Suppressor macrophage treated with lipopolysaccharide for 1 hour (primary cell): ENCODE measurements at places on chromosomes 16 and 17.

- DNase-seq, result no peak
These were observed 47.2 kb upstream of the SLC47A1 start for GRCh38 chr17:19486351-19487023.

GRCh38 chr17:17112628-17113200 lies 70.5 kb downstream of the MPRIP start:
- no peak for DNase-seq

DNA sequence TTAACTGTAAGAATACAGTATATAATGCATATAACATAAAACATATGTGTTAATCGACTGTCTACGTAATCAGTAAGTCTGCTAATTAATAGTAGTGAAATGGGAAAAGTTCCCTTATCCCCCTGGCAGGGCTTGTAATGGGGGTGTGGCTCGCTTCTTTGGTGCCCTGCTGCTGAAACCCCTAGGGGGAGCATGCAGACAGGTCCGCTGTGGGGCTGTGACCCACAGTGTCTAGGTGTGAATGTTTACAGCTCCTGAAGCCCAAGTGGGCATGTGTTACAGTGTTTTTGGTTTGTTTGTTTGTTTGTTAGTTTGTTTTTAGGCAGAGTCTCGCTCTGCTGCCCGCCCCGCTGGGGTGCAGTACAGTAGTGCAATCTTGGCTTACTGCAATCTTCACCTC lies 495.7 kb downstream of the SHISA9 start:
- DNase-seq, result no peak

DNA sequence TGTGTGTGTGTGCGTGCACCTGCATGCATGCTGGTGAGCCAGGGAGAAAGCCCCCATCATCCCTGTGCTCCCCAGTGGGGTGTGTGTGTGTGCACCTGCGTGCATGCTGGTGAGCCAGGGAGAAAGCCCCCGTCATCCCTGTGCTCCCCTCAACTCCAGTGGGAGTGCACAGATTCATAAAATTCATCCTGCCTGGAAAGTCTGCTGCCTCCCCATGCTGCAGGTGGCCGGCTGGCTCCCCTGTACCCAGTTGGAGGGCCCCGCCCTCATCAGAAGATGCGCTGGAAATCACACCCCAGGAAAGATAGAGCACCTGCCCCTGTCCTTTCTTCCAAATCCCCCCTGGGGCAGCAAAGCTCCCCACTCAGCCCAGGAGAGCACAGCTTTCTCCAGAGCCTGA lies 84.8 kb upstream of the DOC2B start:
- no peak for DNase-seq

DNA sequence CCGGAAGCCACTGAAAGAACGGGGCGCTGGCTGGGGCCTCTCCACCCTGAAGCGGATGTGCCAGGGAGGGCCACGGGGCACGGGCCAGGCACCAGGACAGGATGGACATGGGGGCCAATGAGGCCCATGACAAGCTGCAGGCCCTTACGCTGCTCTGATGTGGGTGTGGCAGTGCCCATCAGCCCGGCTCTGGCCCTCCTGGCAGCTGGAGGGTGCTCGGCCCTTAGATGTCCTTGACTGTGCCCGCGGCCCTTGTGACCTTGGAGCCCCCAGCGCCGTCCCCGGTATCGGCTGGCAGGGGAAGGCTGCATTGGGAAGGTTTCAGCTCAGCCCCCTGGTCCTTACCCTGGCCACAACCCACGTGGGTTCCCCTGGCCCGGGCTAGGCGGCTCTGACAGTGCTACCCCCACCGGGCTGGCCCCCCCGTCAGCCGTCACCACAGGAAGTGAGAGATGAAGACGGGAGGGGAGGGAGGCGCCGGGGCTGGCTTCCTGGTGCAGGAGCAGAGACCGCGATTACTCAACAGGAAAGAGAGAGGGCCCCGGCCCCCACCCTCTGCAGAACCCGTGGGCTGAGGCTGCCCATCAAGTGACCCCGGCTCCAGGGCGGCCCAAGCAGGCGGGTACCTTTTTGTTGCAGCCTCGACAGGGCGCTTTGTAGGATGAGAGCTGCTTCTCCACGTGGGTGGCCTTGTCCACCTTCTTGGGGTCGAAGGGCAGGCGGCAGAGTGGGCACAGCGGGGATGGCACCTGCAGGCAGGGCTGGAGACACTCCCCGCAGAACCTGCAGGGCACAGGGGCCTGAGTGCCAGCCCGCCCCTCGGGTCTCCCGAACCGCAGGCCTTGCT lies 5.3 kb downstream of the RNF166 start:
- DNase-seq, result peak; percentile 94

- no peak for DNase-seq
These were observed 22.7 kb downstream of the HS3ST3B1 start for GRCh38 chr17:14323522-14323981.

DNA sequence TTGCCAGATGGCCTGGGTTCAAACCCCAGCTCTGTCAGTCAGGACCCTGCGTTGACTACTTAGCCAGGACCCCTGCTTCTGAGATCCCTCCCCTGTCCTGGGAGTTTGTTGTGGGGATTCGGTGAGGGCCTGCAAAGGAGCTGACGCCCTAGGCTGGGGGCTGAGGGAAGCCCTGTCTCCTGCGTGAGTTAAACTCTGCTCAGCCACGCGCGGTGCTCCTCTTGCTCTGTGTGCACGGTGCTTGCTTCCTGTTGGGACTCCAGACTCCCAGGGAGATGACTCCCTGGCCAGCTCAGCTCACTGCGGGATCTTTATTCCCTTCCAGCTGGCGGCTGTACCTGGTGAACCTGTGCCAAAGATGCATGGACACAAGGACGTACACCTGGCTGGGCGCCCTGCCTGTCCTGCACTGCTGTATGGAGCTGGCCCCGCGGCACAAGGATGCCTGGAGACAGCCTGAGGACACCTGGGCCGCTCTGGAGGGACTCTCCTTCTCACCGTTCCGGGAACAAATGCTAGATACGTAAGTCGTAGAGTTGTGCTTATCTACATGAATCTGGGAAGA lies 37.4 kb downstream of the RNF213 start:
- DNase-seq, result no peak

GRCh38 chr16:5541356-5541755 lies 443.8 kb upstream of the EEF2KMT start:
- no peak for DNase-seq

DNA sequence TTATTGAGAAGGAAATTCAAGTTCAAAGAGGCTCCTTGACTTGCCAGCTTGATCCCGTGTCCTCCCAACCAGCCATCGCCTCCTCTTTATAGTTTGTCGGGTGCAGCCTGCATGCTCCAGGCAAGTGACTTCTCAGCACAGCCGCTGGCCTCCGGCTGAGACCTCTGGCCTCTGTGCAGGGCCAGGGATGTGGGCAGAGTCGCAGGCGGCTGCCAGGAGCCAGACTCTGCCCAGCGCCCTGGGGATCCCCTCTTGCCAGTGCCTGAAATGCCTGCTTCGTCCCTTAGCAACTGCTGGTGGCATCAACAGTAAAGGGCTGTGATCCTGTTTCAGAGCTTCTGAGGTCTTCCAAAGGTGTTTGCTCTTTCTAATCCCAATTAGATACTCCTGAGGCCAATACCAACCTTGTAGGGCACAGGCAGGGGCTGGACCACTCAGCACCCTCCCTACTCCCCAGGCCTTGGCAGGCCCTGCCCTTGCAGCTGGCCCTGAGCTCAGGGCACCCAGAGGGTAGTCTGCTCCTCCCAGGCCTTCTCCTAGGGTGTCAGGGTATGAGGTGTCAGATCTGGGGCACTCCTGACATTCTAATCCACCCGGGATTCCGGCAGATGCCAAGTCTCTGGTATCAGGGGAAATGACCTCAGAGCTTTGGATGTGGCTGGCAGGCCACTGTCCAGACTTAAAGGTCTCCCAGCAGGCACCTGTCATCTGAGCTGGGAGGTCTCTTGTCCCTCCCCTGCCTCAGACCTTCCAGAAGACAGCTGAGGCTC lies 68.0 kb upstream of the SIAH1 start:
- DNase-seq, result no peak

DNA sequence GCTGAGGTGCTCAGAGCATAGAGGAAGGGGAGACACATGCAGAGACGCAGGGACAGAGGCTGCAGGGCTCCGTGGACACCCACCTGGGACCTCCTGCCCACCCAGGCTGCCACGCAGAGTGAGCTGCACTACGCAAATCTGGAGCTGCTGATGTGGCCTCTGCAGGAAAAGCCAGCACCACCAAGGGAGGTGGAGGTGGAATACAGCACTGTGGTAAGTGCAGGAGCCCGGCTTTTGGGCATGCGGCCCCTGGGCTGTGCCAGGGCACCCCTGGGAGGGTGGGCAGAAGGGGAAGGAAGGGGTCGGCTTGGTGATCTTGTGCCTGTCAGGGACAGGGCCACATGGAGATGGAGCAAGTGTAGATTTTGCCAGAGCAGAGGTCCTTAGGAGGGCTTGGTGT lies 15.2 kb downstream of the CD300A start:
- no peak for DNase-seq

DNA sequence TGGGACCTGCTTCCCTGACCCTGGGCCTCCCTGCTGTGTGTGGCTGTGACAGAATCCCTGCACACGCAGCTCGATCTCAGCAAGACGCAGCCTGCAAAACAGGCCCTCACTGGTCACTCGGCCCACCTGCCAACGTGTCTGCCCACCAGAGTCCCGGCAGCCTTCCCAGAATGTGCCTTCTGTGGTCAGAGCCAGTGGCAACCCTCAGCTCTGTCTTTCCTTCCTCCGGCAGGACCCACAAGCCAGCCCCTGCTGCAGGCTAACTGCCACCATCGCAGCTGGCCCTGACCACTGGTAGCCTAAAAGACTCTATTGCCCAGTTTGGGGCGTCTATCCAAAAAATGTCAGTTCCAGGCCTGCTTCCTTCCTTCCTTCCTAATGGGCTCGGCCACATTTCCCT lies 83.2 kb downstream of the LITAF start:
- DNase-seq, result no peak

- DNase-seq, result peak; percentile 46
These were observed 6.0 kb upstream of the RNF135 start for GRCh38 chr17:30964876-30965275.

- DNase-seq, result no peak
These were observed 19.0 kb downstream of the UNKL start for GRCh38 chr16:1395444-1396031.

GRCh38 chr17:76791053-76791980 lies 53.4 kb downstream of the MFSD11 start:
- DNase-seq, result peak; percentile 52

- DNase-seq, result peak; percentile 57
These were observed 26.0 kb upstream of the ADCY9 start for GRCh38 chr16:4142268-4142667.

DNA sequence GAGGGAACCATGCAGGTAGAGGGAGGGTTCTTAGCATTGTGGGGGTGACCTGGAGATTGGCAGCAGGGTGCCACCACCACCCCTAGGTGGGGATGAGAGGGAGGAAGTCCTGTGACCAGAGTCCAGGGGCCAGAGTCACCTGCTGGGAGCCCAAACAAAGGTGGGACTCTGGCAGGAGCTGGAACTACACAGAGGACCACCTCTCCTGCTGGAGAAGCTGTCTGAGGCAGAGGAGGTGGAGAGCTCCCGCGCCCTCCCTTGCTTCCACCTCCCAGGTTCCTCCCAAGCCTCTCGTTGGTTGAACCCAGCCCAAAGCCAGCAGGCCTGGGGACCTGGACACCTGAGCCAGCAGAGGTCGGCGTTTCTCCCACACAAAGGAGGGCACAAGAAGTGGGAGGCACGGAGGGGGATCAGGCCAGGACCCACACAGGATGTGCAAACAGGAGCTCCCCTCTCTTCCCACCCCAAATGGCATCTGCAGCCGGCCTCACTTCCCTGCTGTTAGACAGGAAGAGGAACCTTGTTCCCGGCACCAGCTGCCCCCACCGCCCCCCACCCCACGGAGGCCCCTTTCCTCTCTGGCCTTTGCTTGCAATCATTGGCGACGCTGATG lies 154.6 kb downstream of the SEC14L1 start:
- no peak for DNase-seq

DNA sequence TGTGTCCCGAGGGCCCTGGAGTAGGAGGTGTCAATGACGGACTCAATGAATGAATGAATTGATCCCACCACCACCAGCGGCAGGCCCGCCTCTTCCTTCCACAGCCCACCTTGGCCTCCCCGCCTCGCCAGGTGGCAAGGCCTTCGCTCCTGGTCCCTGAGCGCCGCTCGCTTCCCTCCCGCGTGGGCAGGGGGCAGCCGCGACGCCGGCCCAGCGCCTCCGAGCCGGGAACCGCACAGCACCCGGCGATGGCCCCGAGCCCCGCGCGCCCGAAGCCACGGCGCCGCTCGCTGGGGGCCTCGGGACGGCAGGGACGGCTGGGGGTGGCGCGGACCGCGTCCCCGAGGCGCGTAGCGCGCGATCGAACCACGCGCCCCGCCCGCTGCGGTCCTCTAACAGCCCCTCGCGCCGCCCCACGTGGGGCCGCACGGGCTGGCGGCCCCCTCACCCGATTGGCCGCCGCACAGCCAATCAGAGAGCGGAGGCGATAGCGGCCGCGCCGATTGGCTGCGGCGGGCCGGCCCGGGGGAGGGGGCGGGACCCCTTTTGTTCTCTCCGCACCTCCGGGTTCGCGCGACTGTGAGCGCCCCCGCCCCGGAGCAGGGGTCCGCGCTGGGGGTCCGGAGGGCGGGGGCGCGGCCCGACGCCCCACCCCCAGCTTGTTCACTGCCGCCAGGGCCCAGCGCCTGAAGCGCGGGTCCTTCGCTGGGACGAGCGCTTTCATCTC lies 31.4 kb downstream of the ACTG1 start:
- peak; percentile 93 for DNase-seq

DNA sequence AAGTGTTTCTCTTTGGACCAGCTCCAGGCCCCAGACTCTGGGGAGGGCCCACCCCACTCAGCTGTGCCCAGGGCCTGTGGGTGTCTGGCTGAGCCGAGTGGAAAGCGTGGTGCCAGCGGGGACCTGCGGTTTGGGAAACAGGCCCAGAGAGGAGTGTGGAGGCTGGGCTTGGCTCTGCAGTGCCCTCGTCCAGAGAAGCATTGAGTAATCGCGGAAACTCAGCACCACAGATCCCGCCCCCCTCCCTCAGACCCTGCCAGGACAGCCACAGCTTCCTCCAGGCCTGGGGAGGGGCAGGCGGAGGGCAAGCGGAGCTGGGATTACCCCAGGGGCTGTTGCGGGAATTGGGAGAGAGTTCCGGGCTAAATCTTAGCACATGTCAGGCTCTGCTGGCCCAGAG lies 14.6 kb upstream of the PITPNA start:
- DNase-seq, result peak; percentile 99

GRCh38 chr16:18782697-18783429 lies 7.3 kb downstream of the RPS15A start:
- DNase-seq, result no peak

GRCh38 chr16:67198238-67198734 lies 645 bp upstream of the ELMO3 start:
- peak; percentile 79 for DNase-seq

GRCh38 chr17:41013181-41013580 lies 4.3 kb upstream of the KRTAP3-1 start:
- no peak for DNase-seq

DNA sequence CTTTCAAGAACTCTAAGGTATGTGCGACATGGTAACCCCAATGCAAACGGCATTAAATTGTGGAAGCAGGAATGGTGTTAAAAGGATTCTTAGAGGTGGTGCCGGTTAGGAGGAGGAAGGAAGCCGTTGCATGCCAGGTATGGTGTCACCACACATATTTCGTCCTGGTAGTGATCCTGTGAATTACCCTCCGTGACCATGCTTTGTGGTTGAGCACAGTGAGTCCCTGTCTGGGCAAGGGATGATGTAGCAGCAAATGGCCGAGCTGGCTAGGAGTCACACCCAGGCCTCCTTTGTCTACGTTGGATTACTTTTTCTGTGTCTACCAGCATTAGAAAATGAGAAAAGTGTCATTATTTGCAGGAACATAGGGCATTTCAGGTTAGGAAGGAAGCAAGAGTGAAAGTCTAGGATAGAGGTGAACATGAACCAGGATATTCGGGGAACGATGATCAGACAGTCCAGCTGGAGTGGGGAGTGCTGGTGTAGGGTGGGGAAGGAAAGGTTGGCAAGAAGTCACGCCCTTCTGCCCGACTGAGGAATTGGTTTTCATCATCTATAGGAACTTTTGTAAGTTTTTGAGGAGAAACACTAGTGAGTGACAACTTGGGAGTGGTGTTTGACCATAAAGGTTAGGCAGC lies 123.5 kb downstream of the PRKCA start:
- DNase-seq, result no peak
